Astrocyte (in vitro differentiated cells and primary cell): ENCODE measurements at places on chromosomes 5 and 9.

- no peak for DNase-seq
Observed at GRCh38 chr9:91844190-91844589, 105.8 kb downstream of the ROR2 start.

DNA sequence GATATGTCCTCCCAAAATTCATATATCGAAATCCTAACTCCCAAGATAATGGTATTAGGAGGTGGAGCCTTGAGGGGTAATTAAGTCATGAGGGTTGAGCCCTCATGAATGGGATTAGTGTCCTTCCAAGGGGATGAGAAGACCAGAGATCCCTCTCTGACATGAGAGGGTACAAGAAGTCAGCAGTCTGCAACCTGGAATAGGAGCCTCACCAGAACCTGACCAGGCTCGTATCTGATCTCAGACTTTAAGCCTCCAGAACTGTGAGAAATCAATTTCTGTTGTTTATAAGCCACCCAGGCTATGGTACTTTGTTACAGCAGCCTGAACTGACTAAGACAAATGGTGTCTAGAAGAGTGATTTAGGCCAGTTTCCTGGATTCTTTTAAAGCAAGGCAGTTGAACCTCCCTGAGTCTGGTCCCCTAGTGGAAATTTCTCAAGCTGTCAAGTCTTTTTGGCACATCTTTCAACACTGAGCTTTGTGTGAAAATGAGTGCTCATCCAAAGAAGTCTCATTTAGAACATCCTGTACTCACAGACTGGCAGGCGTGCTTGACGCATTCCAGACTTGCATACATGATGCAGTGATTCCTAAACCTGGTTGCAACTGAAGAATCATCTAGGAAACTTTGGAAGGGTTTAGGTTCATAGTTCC is 254.8 kb upstream of the PPP1R2B start:
- peak; percentile 33 for DNase-seq

DNA sequence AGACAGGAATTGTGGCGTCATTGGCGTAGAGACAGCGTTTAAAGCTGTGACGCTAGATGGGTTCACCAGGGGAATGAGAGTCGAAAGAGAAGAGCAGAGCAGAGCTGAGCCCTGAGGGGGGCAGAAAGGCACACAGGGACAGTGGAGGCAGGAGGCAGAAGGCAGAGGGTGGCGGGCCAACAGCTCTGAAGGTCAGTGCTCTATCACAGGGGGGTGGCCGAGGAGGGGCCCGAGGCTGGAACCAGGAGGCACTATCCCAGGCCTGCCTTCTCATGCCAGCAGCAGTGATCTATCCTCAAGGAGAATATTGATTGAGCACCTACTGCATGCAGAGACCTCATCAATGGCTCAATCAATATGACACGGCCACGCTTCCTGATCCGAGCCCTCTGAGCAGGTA is 132.4 kb downstream of the KCNIP1 start:
- DNase-seq, result no peak

DNA sequence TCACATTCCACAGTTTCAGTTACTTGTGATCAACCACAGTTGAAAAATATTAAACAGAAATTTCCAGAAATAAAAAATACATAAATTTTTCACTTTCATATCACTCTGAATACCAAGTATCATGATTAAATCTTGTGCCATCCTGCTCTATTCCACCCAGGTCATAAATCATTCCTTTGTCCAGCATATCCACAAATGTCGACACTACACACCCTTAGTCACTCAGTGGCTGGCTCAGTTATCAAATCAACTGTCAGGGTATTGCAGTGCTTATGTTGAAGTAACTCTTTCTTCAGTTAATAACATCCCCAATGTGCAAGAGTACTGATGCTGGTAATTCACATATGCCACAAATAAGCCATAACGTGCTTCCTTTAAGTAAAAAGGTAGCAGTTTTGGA is 115.7 kb downstream of the FBXL17 start:
- DNase-seq, result peak; percentile 6

GRCh38 chr5:6480133-6481051 is 31.7 kb downstream of the UBE2QL1 start:
- no peak for DNase-seq

- peak; percentile 53 for DNase-seq
Observed at GRCh38 chr9:4297786-4298254, 2.0 kb downstream of the GLIS3 start.

- no peak for DNase-seq
Observed at GRCh38 chr5:134992148-134992547, 24.4 kb downstream of the CATSPER3 start.

- DNase-seq, result no peak
Observed at GRCh38 chr9:93464876-93465275, 11.5 kb upstream of the FAM120AOS start.

DNA sequence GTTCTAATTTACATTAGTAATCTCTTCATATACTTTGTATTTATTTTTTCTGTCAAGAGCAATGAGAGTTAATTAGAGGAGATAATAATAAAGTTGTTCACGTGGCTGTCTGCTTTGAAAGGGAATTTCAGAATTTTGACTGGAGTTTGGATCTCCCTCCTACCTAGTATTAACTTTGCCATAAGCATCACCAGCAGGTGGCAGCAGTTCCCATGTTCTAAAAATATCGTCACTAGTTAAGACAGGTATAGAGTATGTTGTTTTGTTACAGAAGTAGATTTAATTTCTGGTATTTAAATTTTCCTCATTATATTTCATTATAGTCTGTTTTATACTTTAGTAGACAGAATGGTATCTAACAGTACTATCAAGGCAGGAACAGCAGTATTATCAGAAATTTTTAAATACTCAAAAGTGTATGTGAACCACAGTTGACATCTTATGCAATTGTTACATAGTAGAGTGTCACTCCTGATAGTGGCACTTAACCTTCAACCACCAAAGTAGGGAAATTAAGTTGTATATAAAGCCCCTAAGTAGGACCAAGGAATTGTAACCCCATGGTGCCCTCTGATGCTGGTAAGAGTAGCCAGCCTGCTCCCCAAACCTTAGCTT is 20.4 kb downstream of the GNPDA1 start:
- peak; percentile 22 for DNase-seq

DNA sequence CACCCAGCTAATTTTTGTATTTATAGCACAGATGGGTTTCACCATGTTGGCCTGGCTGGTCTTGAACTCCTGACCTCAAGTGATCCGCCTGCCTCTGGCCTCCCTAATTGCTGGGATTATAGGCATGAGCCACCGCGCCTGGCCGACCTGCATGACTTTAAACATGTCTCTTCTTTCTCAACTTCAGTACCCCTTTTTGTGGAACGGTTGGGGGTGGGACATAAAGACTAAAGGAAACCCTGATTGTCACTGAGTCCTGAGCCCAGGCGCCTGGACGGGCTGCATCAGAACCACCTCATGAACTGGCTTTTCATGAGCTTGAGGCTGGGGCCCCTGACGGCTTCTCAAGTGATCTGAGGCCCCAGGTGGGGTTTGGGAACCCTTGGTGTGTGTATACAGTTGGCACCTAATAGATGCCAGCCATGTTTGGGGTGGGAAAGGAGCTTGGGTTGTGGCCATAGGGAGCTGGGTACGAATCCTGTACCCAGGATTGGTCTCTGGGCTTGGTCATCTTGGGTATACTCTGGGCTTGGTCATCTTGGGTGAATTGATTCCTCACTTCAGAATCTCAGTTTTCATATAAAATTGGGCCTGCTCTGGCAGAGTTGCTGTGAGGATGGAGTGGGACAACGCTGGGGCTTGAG is 2.2 kb downstream of the GRK6 start:
- DNase-seq, result no peak

DNA sequence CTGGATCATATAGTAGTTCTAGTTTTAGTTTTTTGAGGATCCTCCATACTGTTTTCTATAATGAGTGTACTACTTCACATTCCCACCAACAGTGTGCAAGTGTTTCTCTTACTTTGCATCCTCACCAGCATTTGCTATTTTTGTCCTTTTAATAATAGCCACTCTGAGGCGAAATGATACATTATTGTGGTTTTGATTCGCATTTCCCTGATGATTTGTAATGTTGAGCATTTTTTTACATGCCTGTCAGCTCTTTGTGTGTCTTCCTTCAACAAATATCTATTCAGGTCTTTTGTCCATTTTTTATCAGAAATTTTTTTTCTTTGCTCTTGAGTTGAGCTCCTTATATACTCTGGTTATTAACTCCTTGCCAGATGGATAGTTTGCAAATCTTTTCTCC is 114.0 kb downstream of the ADAMTSL1 start:
- DNase-seq, result peak; percentile 86

DNA sequence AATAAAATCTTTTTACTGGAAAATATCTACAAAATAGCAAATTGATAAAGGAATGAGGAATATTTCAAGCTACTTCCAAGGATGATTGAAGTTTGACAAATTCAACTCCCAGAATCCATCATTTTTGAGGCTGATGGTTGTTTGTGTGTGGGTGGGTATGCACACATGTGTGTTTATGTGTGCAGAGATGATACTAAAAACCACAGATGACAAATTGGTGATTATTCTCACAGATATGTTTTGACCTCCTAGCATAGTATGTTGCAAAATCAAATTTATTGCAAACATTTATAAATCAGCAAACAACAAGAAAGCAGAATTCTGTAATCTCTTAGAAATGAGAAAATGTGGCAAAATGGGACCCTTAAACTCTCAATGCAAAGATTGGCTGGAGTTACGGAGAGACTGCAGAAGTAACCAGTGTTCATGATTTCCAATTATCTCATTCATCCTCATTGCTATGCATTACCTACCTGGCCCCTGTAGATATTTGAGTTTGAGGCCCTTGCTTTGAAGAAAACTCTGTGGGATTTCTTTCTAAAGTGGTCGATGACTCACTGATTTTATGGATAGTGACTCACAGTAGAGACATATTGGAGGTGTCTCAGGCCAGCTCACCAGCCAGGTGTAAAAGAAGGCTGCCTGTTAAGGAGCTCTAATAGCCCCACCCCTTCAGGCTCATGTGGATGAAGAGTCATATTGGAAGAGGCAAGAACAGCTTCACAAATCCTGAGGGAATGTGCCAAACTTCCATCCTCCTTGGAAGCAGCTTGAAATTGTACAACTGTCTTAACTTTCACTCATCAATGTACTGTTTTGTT is 44.6 kb upstream of the TMC1 start:
- peak; percentile 86 for DNase-seq

DNA sequence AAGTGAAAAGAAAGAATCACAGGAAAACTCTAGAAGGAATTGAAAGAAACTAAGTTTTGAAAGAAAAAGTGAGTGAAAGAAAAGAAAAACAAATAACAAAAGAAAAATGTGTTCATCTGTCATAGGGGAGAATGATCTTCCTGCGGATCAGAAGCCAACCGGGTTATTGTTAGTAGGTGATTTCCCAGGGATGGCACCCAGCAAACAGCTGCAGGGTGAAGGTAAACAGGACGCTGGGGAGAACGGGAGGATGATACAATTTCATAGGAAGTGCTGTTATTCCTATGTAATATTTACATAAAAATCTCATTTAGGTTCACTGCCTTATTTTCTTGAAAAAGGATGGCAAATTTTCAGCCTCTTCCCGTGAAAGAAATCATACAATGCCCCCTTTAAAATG is 72.4 kb upstream of the LHFPL2 start:
- no peak for DNase-seq

GRCh38 chr5:172603251-172603806 is 37.7 kb upstream of the NEURL1B start:
- DNase-seq, result peak; percentile 34

- no peak for DNase-seq
Observed at GRCh38 chr9:98778251-98778650, 18.1 kb downstream of the ANKS6 start.

DNA sequence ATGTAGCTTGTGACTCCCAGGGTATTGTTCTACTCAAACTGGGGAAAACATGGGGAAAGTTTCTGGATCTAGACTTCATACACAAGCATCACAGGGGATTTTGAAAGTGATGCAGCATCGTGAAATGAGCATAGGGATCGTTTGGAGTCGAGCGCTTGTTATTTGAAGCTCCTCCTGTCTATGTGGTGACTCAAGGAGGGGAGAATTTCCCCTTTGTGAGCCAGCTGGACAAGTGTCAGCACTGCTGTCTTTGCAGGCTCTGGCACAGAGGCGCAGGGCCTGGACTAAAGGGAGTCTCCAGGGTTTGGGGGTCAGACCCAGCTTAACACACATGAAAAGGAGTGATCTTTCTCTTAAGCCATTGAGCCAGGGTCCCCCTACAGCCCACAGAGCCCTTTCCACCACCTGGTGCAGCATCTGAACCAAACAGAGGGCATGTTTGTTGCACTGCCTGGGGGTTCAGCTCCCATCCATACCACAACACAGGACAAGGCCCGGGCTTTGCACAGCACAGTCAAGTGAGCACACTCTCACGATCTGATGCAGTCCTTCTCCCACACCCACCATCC is 51.0 kb downstream of the IRF1 start:
- DNase-seq, result peak; percentile 91

- DNase-seq, result no peak
Observed at GRCh38 chr5:36606036-36606427, 374 bp upstream of the SLC1A3 start.

DNA sequence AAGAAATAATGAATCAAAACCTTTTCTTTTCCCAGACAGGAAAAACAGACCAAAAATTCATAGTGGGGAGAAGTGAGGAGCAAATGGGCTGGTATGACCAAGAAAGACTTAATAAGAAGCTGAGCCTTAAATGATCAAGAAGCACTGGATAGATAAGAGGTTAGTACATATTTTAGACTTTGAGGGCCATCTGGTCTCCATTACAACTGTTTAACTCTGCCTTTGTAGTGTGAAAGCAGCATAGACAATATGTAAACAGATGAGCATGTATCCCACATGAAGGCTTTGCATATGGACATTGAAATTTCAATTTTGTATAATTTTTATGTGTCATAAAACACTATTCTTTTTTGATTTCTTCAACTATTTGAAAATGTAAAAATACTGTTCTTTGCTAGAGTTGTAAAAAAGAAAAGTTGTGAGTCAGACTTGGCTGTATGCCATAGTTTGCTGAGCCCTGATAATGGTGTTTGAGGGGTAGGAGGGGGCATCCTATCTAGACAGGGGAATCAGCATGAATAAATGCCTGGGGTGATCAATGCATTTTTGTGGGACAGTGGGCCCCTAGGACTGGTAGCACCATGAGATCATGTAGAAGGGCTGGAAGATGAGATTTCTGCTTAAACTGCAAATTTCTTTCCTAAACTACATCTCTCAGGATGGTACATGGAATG is 91.8 kb upstream of the GPR151 start:
- DNase-seq, result peak; percentile 49

DNA sequence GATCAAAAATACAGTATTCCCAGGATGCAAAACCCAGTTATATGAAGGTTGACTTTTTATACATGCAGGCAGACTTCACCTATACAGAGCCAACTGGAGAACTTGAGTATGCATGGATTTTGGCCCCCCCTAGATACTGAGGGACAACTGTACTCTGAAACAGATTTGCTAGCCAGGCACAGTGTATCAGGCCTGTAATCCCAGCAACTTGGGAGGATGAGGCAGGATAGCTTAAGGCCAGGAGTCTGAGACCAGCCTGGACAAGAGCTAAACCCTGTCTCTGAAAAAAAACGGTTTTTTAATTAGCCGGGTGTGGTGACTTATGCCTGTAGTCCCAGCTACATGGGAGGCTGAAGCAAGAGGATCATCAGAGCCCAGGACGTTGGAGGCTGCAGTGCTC is 21.9 kb downstream of the PTBP3 start:
- DNase-seq, result no peak
